ENCODE measurements at places on chromosomes 6 and 20. TPM values are rescaled to one million over a fixed set of nuclear protein-coding genes. Genes with fewer than 3 reads are reported as not detected.

- DNase-seq, result no peak
Measured at GRCh38 chr20:35235881-35236280, 9.4 kb downstream of the MMP24 start.

- peak; percentile 55 for DNase-seq
Measured at GRCh38 chr20:44959638-44960102, 527 bp downstream of the TOMM34 start.

DNA sequence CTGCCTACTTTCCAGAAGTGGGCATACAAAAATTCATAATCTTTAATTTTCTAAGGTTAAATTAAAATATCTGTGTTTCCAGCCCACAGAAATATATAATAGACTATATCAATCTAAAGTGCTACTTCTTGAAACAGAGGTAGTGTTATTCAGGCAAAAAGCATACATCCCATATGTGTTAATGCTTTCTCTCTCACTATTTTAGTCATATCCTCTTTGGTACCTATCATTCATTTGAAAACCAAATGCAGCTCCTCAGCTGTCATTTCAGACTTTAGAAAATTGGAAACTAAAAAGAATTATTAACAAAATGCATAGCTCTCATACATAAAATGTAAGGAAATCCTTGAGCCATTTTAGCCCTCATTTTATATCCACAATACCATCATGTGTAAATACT, 925 bp downstream of the FHL5 start:
- no peak for DNase-seq

DNA sequence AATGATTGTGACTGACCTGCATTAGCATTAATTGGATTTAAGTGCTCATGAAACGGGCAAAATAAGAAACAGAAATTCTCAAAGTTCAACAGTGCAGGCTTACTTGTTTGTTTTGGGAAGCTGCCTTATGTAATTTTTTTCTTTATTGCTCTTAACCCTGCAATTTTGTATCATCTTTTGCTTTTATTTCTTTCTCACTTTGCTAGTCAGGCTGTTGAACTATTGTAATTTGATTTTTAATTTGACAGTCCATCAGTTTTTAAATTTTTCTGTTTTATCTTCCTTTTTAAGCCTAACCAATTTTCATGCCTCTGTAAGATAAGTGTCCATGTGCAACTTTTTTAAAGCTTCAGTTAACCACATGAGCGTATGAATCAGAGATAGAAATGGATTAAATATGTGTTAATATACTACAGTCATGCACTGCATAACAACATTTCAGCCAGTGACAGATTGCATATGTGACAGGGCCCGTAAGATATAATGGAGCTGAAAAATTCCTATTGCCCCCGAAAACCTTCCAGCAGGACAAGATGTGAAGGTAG, 44.6 kb downstream of the PEX7 start:
- DNase-seq, result no peak

- peak; percentile 3 for DNase-seq
Measured at GRCh38 chr6:155093430-155093829, 98.3 kb downstream of the TIAM2 start.

DNA sequence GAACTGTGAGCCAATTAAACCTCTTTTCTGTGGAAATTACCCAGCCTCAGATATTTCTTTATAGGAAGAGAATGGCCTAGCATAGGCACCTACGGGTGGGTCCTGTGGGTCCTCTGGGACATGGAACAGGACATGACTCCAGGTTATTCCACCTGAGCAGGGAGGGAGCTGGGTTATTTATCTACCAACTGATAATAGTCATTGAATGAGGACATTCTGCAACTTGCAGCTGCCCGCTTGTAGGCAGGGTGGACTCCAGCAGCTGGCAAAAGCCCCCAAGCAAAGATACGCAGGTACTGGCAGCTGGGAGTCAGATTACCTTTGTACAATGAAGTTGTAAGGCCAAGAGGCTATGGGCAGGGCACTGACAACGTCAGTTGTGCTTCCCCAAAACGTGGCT, 1.4 kb upstream of the BANF2 start:
- DNase-seq, result no peak

GRCh38 chr6:129364037-129364436, 345.9 kb downstream of the ARHGAP18 start:
- DNase-seq, result peak; percentile 18

The SLC25A27 gene
- 203 TPM for total RNA-seq

The OR2H2 gene
- not detected for total RNA-seq

The MAP7 gene
- total RNA-seq, result not detected

The TAF11 gene
- 41.5 TPM for total RNA-seq

Measured in OCI-LY7 (cell line).